ENCODE measurements at places on chromosomes 12 and 14. TPM values are rescaled to one million over a fixed set of nuclear protein-coding genes. Genes with fewer than 3 reads are reported as not detected.

DNA sequence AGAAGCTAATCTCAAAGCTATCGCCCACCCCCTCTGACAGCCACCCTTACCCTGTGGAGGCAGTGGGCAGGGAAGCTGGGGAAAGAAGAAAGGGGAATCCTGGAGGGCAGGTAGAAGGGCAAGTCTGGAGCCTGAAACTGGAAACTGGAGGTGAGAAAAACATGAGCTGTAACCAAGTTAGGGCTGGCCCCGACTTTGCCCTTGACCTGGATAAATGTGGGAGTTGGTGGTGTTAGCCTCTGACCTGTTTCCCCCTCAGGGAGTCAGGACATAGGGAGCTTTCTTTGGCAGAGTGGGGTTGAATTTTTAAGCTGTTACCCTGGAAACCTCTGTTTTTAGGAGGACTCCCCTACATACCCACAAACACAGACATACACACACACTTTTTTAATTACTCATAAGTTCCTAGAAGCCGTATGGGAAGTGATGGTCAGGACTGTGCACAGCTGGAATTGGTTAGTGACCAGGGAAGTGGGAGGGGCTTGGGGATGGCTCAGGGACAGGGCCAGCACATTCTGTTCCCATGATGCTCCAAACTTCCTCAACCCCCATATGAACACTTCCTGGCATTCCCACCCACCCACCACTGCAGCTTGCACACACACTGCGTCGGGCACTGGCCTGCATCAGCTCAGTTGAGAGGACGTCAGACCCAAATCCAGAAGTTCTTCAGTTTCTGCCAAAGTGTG lies 5.0 kb upstream of the MMP19 start:
- peak; percentile 94 for DNase-seq

GRCh38 chr12:49138587-49138986 lies 7.4 kb upstream of the TUBA1B start:
- DNase-seq: no peak

TNFRSF1A gene
- polyA plus RNA-seq: 53.7 TPM

GRCh38 chr12:131318045-131318685 lies 364.5 kb downstream of the ADGRD1 start:
- no peak for DNase-seq

DNA sequence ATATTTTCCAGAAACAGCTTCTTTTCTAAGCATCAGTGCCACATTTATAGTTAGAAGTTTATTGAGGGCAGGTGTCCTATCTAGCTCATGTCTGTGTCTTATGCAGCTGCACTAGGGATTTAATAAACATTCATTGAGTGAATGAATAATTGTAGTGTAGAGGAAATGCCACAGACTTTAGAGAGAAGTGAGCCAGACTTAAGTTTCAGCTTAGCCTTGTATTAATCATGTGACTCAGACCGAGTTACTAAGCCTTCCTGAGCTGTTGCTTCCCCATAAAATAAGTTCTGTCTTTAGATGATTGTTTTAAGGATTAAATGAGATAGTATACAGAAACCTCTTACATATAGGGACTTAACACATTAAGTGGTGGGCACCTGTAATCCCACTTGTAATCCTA lies 236.1 kb upstream of the DDHD1 start:
- no peak for DNase-seq

PRKD1 gene
- polyA plus RNA-seq: 1.2 TPM

GRCh38 chr12:8034802-8035201 lies 2.3 kb downstream of the FOXJ2 start:
- DNase-seq: no peak

DNA sequence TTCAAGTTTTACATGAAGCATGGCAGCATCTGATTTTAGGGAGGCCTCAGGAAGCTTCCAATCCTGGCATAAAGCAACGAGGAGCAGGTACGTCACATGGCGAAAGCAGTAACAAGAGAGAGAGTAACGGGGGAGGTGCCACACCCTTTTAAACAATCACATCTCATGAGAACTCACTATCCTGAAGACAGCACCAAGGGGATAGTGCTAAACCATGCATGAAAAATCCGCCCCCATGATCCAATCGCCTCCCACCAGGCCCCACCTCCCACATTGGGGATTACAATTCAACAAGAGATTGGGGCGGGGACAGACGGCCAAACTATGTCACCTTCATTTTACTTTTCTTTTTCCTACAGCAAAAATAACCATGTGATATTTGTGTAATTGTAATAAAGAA lies 7.2 kb upstream of the MAP3K9 start:
- DNase-seq: no peak

DNA sequence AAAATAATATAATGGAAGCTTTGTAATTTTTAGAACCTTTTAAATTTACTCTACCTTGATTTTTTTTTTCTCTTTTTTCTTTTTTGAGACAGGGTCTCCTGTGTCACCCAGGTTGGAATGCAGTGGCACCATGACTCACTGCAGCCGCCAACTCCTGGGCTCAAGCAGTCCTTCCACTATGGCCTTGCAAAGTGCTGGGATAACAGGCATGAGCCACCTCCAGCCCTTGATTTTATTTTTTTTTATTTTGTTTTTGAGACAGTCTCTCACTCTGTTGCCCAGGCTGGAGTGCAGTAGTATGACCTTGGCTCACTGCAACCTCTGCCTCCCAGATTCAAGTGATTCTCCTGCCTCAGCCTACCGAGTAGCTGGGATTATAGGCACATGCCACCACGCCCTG lies 65.3 kb upstream of the TRAF3 start:
- DNase-seq: no peak

DNA sequence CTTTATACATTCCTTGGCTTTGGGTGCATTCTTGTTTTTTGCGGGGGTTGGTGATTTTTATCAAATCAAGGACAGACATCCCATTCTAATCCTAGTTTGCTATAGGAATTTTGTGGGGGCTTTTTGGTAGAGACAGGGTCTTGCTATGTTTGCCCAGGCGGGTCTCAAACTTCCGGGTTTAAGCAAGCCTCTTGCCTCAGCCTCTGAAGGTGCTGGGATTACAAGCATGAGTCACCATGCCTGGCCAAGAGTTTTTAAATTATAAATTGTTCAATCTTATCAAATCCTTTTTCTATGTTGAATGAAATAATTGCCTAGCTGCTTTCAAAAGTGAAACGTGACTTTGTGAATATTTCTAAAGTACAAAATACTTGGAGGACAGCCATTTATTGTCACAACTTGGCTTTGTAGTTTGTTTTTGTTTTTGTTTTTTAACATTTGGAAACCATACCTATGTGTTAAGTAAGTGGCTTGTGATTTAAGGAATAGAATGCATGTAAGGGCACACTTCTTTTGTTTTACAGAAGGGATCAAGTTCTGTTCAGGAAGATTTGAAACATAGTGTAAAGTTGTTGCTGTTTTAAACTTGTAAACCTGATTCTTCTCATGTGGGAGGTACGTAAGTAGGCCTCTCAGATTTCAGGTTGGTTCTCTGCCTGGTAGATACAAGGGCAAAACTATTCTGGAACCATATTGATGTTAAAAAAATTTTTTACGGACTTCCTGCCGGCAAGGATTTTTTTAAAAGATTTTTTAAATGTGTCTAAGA lies 13.4 kb downstream of the MARK3 start:
- DNase-seq: no peak

TDRD9 gene
- polyA plus RNA-seq: 0.18 TPM

GRCh38 chr14:55585854-55586253 lies 5.8 kb downstream of the KTN1 start:
- DNase-seq: no peak

DNA sequence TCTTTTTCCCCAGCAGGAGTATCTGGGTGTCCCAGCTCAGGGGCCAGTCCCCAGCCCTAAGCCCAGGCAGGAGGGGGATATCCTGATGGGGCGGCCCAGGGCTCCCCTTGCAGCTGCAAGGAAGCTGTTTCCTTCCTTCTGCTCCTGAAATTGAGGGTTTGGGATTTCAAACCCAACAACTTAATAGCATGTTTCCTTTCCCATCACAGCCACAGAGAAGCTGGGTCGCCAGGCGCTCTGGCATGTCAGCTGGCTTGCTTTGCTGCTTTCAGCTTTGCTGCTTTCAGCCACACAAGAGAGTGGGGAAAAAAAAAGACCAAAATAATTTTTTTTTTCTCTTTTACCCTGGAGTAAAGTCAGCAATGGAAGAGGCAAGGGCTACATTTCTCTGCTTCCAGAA lies 30.0 kb downstream of the HVCN1 start:
- DNase-seq: no peak

- peak; percentile 74 for DNase-seq
Measured at GRCh38 chr12:6563448-6564050, 4.5 kb downstream of the NOP2 start.

DNA sequence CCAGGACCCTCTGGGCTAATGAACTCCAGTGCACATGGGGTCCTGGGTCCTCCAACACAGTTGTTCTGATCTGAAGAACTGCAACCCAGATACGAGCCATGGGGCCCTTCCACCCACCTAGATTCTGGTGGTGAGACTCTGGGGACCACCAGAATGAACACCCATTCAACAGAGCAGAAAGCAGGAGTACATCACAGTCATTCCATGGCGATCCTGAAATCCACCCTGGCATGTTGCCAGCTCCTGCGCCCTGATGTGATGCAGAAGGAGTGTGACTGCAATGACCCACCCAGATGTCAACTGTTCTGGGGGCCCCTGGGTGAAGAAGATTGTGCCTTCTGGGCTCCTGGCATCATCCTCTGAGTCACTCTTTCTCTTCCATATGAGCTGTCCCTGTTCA lies 211.6 kb downstream of the KIF26A start:
- no peak for DNase-seq

- DNase-seq: no peak
Measured at GRCh38 chr14:85934123-85934885, 404.4 kb downstream of the FLRT2 start.

GRCh38 chr12:23559268-23559753 lies 390.2 kb downstream of the SOX5 start:
- DNase-seq: no peak

HNF1A gene
- polyA plus RNA-seq: 0.07 TPM

DNA sequence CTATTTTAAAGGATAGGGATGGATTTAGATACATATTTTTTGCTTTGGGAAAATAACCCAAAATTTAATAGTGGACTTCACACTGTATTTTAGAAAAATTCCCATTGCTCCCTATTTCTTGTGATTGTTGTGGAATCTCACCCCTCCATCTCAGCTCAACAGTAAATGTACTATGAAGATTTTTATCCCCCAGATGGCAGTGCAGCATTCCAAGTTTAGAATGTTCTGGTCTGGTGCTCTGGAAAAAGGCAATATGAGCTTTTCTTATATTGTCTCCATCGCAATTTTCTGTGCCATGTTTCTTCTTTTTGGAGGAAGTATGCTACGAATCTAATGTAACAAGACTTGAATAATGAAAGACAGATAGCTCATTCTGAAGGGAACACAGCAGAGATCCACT lies 471.7 kb upstream of the SYT1 start:
- no peak for DNase-seq

DNA sequence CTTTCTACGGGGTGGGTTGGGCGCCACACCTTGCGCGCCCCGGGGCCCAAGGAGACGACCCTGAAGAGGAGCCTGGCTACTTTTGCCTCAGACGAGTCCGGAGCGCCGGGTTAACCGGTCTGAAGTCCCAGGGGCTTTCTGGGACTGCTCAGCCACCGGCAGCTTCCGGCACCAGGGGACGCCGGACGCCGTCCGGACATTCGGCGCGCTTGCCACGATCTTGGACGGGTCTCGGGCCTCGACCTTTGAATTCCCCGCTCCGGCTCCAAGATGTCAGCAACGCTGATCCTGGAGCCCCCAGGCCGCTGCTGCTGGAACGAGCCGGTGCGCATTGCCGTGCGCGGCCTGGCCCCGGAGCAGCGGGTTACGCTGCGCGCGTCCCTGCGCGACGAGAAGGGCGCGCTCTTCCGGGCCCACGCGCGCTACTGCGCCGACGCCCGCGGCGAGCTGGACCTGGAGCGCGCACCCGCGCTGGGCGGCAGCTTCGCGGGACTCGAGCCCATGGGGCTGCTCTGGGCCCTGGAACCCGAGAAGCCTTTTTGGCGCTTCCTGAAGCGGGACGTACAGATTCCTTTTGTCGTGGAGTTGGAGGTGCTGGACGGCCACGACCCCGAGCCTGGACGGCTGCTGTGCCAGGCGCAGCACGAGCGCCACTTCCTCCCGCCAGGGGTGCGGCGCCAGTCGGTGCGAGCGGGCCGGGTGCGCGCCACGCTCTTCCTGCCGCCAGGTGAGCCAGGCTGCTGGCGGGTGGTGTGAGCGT lies at the start of gene ACOT4:
ACOT4 (plus strand) TSS at position 184 of the 760 bp plus-strand sequence; CDS start at position 271, 87 bp downstream.
- peak; percentile 64 for DNase-seq

WSCD2 gene
- polyA plus RNA-seq: not detected

DNA sequence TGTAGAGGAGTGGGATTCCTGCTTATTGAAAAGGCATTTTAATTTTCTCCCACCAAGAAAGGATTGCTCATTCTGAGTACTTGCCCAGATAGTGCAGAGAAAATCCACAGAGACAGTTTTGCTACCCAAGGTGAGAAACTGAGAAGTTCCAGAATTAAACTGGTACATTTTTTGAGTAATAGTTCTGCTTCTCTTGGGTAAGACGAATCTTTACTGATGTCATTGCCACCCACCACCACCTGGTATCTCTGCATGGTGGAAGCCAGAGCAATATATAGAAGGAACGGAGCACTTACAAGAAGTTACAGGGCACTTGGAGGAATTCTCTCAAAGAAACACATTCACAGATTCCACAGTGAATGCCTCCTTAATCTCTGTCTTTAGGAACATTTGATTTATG lies 20.7 kb upstream of the FRMD6 start:
- DNase-seq: no peak

DNAAF2 gene
- polyA plus RNA-seq: 10.6 TPM

- no peak for DNase-seq
Measured at GRCh38 chr12:129049917-129050316, 196.6 kb downstream of the GLT1D1 start.

Data from psoas muscle (tissue), 8 donors.